AG04450 (cell line): ENCODE measurements at places on chromosomes 2 and 18. TPM values are rescaled to one million over a fixed set of nuclear protein-coding genes. Genes with fewer than 3 reads are reported as not detected.

ASPRV1 gene
- 0.06 and 0.11 TPM in 2 replicates for polyA plus RNA-seq

DNA sequence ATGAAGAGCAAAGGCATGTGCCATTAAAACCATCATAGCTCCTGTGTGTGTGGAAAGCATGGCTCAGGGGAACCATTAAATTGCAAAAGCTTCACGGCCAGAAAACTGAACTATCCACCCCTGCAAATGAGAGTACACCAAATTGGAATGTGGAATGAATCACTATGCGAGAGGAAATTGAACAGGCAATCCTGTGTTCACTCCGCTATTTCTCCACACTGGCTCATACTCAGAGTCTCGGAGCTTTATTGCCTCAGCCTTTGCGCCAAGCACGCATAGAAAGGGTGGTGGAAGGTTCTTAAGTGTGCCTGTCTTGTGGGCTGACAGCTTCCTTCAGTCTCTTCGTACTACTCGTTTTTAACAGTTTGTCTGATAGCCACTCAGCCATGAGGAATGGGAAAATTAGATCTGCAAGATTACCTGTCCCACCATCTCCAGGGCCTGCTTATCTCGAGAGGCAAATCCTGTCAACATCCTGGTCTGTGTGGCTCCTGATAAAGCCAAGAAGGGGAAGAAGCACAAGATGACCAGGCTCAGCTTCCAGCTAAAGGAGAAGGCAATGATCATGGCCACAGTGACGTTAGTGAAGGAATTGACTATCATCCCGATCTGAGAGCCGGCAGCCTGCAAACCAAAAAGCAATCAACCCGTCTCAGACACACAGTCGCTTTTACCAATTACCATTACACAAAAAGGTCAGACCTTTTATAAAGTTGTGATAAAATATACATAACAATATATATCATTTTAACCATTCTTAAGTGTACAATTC, 34.9 kb downstream of the G6PC2 start:
- no peak for DNase-seq

C2orf81 gene
- polyA plus RNA-seq, result 0.16 TPM in 2 replicates

- DNase-seq, result no peak
These were observed 117.9 kb downstream of the SETBP1 start for GRCh38 chr18:44798433-44799048.

DNA sequence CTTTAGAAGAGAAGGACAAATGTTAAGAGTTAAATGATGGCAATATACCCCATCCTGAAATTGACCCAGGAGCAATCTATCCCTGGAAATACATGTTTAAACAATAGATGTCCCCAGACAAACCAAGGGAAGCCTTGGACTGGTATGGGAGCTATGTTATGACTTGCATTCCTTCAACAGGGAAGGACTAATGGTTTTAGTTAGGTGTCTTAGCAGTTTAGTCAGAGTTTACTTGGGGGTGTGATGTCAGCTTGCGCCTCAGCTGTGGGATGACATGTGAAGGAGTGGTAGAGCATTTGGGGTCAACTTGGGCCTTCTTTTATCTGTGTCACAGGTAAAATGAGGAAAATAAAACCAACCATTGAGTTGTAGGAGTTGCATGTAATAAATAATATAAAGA, 36.8 kb downstream of the SPC25 start:
- no peak for DNase-seq
